Activated T-helper 2 cell treated with anti-CD3 and anti-CD28 coated beads, Interferon-gamma antibody, Interleukin-2, Interleukin-4, amounts not matched to agents 10 μg/mL and 5 μg/mL and 100 μg/mL, durations not matched to agents 14 hours and 24 hours and 36 hours (primary cell): ENCODE measurements at places on chromosomes 2 and 18. TPM values are rescaled to one million over a fixed set of nuclear protein-coding genes. Genes with fewer than 3 reads are reported as not detected.

Gene TLX2
- total RNA-seq, result 0.82 and 0.92 TPM in 2 replicates

Gene CCDC150
- 13.6 and 17.8 TPM in 2 replicates for total RNA-seq

Gene PTMA
- total RNA-seq, result 2,151 and 2,259 TPM in 2 replicates

Gene FAM228A
- total RNA-seq, result 0.21 TPM in 1 of 2 replicates, not detected in the other

Gene TTLL4
- total RNA-seq, result 55.7 and 64.7 TPM in 2 replicates

Gene RESP18
- total RNA-seq, result not detected in 2 replicates

Gene NCKAP5
- not detected in 2 replicates for total RNA-seq

DNA sequence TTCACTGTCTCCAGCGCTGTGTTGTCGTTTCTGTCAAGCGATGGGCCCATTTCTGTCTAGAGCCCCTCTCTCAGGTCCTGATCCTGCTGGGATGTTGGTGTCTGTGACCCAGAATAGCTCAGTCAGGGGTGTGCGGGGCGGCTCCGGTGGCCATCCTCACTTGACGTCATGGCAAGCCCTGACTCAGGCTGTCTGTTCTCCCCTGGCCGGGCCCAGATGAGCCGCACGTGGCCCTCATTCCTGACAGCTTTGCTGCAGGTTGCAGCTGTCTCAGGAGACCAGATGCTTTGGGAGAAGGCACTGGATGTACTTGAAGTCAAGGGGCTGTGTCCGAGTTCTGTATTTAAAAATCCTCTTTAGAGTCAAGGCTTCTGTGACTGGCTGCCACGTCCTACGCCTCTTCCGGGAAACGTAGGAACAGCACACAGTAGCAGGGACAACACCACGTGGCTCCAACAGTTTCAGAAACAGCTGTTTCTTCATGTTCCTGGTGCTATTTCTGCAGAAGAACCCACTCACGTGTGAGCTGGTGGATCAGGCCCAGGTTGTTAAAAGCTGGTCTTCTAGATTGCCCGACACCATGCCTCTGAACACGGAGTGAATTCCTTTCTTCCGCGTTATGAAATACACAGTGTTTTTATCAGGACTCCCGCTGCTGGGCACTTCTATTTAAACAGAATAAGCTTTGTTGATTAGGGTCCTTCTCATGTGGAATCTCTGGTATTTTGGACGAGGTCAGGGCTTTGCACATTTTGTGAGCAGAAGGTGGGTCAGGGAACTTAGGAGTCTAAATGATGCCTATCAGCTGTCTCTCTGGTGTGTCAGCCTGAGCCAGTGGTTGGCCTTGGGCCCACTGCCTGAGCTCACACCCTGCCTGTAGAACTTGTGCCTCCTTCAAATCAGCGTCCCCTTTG, 28.3 kb upstream of the NTSR2 start:
- no peak overlapping the region for H3K4me3 ChIP-seq
- no peak for DNase-seq
- H3K36me3 ChIP-seq, result no peaks in the 10 kb centered on the region
- H3K27ac ChIP-seq, result no peak overlapping the region

GRCh38 chr2:157899125-157899839, 23.2 kb upstream of the ACVR1 start:
- H3K27ac ChIP-seq, result peak overlapping the region; percentile 98
- peaks cover 2% of the 10 kb centered on the region for H3K36me3 ChIP-seq
- H3K4me1 ChIP-seq, result peaks cover 74% of the 10 kb centered on the region
- H3K27me3 ChIP-seq, result no peaks in the 10 kb centered on the region

DNA sequence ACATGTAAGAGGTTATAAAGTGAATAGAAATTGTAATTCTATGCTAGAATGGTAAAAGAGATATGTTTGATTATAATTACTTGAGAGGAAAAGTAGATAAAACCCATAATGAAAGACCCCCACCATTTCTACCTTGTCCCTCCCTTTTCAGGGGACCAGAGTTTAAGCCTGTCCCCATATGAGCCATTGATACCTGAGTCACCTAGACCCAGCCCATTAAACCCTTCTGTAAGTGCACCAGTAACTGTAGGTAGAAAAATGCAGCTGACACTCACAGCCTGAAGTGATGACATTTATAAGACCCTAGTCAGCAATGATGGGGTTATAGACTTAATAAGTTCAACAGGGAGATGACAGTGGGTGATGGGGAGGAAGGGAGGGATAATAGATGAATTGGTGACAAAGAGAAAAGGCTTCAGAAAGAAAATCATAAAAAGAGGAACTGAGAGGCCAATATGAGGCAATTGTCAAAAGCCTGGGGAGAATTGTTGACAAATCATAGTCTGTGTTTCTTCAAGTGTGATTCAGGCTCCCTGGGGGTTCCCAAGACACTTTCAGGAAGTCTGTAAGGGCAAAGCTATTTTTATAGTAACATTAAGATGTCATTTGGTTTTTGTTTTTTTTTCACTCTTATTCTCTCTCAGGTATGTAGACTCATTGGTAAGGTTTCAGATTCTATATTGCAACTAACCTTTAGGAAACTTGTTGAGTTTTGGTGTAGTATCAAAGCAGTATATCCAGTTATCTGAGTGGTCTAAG, 544.2 kb downstream of the SATB2 start:
- H3K4me3 ChIP-seq, result no peak overlapping the region
- H3K4me1 ChIP-seq, result no peaks in the 10 kb centered on the region
- no peaks in the 10 kb centered on the region for H3K36me3 ChIP-seq
- no peaks in the 10 kb centered on the region for H3K27me3 ChIP-seq
- H3K27ac ChIP-seq, result no peak overlapping the region

GRCh38 chr2:147342329-147342728, 502.5 kb upstream of the ACVR2A start:
- no peak for DNase-seq
- H3K27me3 ChIP-seq, result peaks cover 9% of the 10 kb centered on the region
- H3K4me3 ChIP-seq, result no peak overlapping the region
- no peaks in the 10 kb centered on the region for H3K36me3 ChIP-seq
